ENCODE measurements at places on chromosomes 3 and 15. TPM values are rescaled to one million over a fixed set of nuclear protein-coding genes. Genes with fewer than 3 reads are reported as not detected.

DNA sequence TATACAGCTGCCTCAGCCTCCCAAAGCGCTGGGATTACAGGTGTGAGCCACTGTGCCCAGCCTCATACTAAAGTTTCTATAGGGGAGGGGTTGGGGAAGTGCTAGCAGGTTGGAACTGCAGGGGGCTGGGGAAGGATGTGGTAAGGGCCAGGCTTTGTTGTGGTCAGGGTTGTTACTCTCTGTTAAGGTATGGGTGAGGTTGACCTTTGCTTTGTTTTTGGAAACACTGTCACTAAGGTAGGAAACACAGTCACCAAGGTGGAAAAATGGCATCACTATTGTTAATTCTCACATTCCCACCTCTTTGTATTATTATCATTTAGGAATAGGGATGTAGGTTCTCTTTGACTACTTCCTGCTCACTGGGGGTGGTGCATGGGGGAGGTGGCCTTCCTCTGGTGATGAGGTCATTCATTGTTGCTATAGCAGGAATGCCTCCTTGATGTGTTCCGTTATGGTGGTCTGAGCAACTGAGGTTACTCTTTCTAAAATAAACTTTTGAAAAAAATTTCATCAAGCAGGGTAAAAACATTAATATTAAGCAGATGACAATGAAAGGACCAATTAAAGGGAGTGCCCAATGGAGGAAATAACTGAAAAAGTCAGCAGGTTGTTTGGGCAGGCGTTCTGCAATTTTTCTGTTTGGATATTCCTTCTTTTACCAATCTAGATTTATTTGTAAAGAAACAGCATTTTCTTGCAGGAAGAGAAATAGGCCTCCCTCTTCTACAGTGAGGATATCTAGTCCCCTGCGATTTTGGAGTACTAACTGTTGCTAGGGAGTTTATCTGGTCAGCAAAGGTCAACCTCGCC lies 150.5 kb downstream of the WDR76 start:
- DNase-seq: no peak

ROBO2 gene
- polyA plus RNA-seq: 83.3 TPM

- DNase-seq: no peak
Observed at GRCh38 chr3:125128861-125129501, 73.2 kb upstream of the HEG1 start.

GRCh38 chr3:64975147-64975546 lies 287.3 kb upstream of the ADAMTS9 start:
- no peak for DNase-seq

DNA sequence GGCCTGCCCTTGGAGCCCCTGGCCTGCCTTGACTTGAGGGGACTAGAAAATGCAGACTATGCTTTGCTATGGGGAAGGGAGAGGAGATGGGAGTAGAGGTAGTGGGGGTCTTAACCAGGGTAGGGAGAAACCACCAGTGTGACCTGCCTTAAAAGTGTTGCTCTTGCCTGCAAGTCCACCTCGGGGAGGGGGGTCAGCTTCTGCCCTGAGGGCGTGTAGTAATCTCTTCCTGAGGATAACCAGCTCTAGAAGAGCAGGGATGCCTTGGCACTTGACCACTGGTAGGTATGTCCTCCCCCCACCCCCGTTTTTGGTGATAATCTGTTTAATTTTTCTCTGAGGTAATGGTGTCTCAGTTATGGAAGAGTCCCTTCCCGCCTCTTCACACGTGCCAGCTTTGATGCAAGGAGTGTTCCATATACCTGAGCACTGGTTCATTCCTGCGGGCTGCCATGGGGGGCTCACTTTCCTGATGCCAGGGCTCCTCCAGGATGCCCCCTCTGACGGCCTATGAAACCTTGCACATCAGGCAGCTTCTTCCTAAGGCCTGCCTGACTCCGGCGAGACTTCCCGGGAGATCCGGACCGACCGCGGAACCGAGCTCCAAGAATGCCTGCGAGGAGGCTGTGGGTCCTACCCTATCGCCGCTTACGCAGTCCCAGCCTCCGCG lies 780 bp upstream of the P4HTM start:
- DNase-seq: no peak

DNA sequence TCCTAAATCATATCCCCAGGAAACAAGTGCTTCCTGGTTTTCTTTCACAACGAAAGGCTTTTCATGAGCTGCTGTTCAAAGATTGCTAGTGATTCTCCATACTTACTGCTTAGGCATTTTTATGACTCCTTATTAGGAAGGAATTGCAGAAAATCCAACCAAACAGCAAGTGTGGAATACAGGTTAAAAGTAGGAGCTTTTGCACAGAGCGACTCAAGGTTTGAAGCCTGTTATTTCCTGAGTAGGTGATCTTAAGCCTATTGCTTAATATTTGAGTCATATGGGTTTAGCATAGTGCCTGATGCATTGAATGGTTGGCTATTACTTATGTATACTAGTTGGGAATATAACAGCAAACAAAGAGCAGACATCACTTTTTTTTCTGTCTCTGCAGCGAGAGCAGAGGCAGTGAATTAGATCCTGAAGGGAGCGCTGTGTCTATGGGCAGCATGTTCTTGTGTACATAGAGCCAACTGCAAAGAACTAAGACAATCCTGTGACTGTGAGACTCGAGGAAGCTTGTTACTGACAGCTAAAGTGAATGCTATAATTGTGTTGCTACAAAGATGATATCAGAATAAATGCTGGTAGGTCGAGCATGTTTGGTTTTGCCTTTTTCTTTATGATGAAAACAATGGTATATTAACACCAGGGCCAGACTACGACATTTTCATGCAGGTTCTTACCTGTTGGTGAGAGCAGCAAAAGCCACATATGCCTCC lies 6.3 kb downstream of the TM4SF1 start:
- DNase-seq: no peak

PPARG gene
- polyA plus RNA-seq: 26.9 TPM

- no peak for DNase-seq
Observed at GRCh38 chr3:1087066-1087560, 5.7 kb upstream of the CNTN6 start.

ECE2 gene
- not detected for polyA plus RNA-seq

TMEM212 gene
- not detected for polyA plus RNA-seq

GRCh38 chr15:76114561-76114960 lies 54.8 kb downstream of the TMEM266 start:
- DNase-seq: no peak

CDHR4 gene
- not detected for polyA plus RNA-seq

DNA sequence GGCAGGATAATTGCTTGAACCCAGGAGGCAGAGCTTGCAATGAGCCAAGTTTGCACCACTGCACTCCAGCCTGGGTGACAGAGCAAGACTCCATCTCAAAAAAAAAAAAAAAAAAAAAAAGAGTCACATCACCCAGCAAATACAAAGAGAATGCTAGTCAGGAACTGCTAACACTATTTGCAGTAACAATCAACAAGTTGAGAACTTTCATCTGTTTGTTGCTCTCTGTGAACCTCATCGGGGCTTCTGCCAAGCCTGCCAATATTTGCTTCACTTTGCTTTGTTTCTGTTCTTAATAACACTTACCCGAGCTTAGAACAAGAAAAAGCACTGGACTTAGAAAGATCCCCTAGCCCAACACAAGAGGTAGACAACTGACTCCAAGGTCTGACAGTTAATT lies 76.9 kb downstream of the PLCH1 start:
- no peak for DNase-seq

COLQ gene
- 11.0 TPM for polyA plus RNA-seq

CHRNA7 gene
- polyA plus RNA-seq: 9.7 TPM

DNA sequence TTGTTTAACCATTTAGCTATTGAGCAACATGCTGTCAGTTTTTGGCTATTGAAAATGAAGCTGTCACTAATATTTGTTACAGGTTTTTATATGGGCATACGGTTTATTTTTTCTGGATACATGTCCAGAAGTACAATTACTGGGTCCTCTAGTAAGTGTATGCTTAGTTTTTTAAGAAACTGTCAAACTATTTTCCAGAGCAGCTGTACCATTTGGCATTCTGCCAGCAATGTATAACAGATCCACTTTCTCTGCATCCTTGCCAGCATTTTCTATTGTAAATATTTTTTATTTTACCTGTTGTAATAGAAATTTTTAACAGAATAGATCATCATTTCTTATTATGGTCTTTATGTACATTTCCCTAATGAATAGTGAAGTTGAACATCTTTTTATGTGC lies 658.8 kb downstream of the EDEM1 start:
- DNase-seq: no peak

IGF2BP2 gene
- polyA plus RNA-seq: 122 TPM

DNA sequence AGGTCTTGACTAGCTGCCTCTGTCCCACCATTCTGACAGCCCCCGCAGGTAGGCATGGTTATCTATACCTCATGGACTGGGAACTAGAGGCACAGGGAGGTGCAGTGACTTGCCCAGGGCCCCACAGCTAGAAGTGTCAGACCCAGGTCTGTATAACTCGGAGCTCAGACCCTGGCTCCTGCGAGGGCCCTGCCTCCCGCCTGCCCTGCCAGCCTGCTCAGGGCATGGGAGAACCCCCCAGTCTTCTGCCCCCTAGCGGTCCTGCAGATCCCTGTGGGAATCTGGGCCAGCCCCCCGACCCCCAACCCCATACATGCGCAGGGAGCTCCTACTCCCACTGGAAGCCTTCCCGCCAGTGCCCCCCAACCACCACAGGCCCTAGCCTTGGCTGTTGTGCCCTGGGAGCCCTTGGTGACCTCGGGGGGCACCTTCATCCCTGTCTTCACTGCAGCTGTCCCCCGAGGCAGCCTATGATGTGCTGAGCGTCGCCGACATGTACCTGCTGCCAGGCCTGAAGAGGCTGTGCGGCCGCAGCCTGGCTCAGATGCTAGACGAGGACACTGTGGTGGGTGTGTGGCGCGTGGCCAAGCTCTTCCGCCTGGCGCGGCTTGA lies 6.9 kb downstream of the ABTB1 start:
- DNase-seq: no peak

- DNase-seq: no peak
Observed at GRCh38 chr3:128334766-128335165, 131.9 kb downstream of the DNAJB8 start.

MUC20 gene
- polyA plus RNA-seq: 19.7 TPM

- no peak for DNase-seq
Observed at GRCh38 chr3:187743195-187744141, 1.8 kb downstream of the BCL6 start.

DNA sequence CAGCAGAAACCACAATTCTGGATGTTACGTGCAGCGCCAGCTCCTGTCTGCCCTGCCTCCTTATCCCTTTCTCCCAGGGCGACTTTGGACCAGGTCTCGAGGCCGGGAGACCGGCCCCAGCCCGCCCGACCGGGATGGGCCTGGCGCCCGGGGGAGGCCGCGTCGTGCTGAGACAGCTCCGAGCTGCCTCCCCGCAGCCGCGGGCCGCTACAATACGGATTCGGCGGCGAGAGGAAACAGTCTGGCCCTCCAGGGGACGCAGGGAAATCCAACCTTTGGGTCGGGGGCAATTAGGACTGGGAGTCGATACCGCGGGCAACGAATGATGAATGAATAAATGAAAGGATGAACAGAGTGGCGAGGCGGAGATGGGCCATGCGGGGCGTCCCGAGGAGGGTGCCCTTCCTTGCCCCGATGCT lies 537 bp downstream of the GRAMD2A start:
- no peak for DNase-seq

GRCh38 chr15:52796753-52797520 lies 6.8 kb upstream of the ONECUT1 start:
- DNase-seq: no peak

ZNF619 gene
- polyA plus RNA-seq: 5.3 TPM

SLC7A14 gene
- polyA plus RNA-seq: 2.0 TPM

DNA sequence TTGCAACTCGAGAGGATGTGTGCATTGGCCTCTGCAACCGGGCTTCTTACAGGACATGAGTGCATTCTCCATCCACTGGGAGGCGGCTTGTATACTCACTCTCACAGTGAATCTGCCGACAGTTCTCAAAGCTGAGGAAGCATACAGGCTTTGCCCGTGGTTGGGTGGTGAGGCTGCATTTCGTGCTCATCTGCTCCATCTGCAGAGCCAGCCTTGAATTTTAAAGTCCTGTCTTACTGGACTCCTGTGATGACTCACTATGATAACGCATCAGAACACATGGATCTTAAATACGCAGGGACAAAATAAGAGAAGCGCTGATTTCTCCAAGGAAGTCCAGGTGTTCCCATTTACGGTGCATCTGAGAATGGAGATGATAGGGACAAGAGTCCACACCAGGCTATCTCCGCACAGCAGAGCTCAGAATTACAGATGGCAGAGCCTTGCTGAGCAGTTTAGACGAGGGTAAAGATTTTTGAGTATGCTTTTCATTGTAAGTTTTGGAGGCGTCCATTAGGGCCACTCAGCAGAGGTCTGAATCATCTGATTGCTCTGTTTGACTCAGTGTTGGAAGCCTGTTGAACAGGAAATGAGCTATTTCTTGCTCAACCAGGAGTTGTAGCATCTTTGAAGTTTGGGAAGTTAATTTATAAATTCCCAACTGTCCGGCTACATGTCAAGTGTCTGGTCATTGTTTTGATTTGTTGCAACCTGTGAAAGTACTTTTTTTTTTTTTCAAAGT lies 87.1 kb downstream of the GABRG3 start:
- no peak for DNase-seq

AQP9 gene
- 0.40 TPM for polyA plus RNA-seq

DNA sequence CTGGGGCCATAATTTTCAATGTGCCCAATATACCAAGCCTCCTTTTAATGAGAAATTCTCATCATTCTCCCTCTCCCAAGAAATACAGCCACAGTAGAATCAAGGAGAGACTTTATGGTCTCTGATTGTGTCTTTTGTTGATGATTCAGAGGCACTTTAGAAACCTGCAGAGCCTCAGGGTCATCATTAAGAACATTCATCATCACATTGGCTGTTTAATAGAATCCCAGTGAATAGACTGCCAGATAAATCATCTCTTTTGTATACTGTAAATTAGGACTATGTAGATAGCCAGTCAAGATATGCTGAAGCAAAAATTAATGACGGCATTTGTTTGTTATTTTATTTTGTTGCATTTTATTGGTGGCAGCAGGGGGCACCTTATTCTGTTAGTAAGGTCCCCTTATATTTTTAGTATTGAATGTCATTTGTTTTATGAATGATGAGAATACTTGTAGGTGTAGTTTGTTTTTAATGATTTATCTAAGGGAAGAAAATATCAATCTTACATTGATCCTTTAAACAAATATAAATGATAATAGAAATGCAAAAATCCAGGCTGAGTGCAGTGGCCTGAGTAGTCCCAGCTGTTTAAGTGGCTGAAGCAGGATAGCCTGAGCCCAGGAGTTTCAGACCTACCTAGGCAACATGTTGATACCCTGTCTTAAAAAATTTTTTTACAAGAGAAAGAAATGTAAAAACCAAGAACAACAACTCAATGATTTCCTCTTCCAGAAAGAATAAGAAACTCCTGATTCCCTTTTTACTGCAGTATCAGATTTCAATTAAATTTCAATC lies 138.8 kb downstream of the ZBBX start:
- no peak for DNase-seq

GRCh38 chr15:25775317-25775912 lies 87.7 kb downstream of the ATP10A start:
- DNase-seq: no peak

TMEM207 gene
- 15.4 TPM for polyA plus RNA-seq

CCDC191 gene
- 25.2 TPM for polyA plus RNA-seq
